Lower lobe of right lung (tissue), 2 donors: ENCODE measurements at places on chromosomes 16 and 17. TPM values are rescaled to one million over a fixed set of nuclear protein-coding genes. Genes with fewer than 3 reads are reported as not detected.

DNA sequence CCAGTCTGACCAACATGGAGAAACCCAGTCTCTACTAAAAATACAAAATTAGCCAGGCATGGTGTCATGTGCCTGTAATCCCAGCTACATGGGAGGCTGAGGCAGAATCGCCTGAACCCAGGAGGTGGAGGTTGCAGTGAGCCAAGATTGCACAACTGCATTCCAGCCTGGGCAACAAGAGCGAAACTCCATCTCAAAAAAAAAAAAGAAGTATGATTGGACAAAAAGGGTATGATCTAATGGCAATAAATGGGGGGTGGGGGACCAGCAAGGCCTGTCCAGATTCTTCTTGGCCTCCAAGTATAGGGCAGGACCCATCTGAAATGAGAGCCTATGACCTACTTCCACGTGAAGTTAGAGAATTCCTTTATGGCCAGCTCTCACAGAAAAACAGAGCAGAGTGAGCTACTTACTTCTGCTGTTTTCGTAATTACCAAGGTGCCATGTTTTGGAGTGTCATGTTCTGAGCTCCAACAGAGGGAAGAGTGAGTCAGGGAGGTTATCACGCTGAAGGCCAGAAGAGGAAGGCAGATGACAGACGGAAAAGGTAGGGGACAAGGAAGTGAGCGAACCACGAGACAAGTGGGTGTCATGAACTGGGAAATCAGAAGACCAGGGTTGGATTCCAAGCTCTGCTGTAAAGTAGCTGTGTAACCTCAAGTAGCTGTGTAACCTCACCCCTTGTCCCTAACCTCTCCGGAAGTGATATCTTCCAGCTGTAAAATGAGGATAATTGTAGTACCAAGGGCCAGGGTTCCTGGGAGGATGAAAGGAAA is 3.6 kb upstream of the ZMYND15 start:
- H3K27me3 ChIP-seq: no peaks in the 10 kb centered on the region
- no peak overlapping the region for H3K4me3 ChIP-seq
- peaks cover 46% of the 10 kb centered on the region for H3K4me1 ChIP-seq
- peaks cover 27% of the 10 kb centered on the region for H3K36me3 ChIP-seq
- H3K27ac ChIP-seq: peak overlapping the region; percentile 27

Gene MT1G
- 25.3 TPM for total RNA-seq

DNA sequence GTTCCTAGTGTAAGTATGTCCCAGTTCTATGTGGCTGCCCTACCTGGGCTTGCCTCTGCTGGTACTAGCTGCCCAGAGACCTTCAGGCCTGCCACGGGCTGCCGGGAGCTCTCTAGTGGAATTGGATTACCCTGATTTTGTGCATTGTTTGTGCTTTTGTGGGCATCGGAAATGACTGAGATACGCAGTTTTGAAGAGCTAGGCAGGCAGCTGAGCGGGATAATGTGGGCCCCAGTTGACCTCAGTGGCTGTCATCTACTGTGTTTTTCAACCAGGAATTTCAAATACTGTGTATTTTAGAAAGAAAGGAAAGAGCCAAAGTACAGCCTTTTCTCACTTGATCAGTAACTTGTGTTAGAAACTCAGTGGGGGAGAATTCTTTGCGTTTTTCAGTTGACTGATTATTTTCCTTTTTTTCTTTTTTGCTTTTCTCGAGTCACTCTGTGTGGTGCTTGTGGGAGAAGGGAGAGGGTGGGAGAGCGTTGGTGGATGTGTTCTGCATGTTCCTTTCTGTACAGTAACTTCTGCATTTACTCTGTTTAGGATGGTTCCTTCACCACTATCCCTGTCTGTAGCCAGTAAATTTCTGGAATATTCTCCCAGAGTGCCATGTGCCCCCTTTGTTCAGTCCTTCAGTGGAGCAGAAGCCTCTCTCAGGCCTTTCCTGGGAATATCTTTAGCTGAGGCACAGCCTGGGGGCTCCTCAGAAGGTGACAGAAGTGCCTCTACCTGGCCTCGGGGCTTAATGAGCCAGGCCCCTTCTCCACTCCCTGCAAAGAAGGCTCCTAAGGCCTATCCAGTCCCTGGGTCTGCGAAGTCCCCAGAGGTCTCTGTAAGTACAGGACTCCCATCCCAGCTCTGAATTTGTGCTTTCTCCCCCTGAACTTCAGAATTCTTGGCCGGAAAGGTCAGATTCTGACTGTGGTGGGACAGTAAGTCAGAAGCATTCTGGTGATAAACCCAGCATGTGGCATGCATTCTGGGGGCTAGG is 15.0 kb upstream of the SLC12A3 start:
- H3K36me3 ChIP-seq: peaks cover 7% of the 10 kb centered on the region
- H3K4me1 ChIP-seq: peaks cover 34% of the 10 kb centered on the region
- H3K4me3 ChIP-seq: no peak overlapping the region
- H3K27ac ChIP-seq: peak overlapping the region; percentile 59

Gene RAMP2
- total RNA-seq: 127 TPM

- H3K4me1 ChIP-seq: no peaks in the 10 kb centered on the region
- no peak overlapping the region for H3K27ac ChIP-seq
- DNase-seq: no peak
- H3K36me3 ChIP-seq: no peaks in the 10 kb centered on the region
- no peak overlapping the region for H3K4me3 ChIP-seq
These were observed 28.1 kb downstream of the HASPIN start for GRCh38 chr17:3751836-3752235.

DNA sequence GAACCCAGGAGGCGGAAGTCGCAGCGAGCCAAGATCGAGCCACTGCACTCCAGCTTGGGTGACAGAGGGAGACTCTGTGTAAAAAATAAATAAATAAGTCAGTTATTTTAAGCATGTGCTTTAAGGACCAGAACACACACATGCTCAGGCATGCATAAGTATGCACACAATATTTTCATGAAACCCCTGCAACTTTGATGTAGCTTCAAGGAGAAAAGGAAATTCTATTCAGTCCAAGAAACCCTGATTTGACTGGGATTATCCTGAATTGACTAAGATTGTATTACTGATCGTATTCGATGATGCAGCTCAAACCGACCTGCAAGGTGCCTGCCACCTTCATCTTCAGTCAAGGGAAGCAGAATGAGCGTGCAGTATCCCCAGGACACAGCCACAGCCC is 841 bp downstream of the TEKT5 start:
- H3K4me1 ChIP-seq: peaks cover under 1% of the 10 kb centered on the region
- H3K27ac ChIP-seq: no peak overlapping the region
- no peaks in the 10 kb centered on the region for H3K36me3 ChIP-seq
- no peak for DNase-seq
- no peak overlapping the region for H3K4me3 ChIP-seq

Gene GPR142
- not detected for total RNA-seq

- H3K4me3 ChIP-seq: peak overlapping the region; percentile 10
- H3K36me3 ChIP-seq: peaks cover 87% of the 10 kb centered on the region
- no peaks in the 10 kb centered on the region for H3K27me3 ChIP-seq
- H3K4me1 ChIP-seq: peaks cover 44% of the 10 kb centered on the region
- peak; percentile 93 for DNase-seq
- peak overlapping the region; percentile 71 for H3K27ac ChIP-seq
These were observed 23.1 kb downstream of the STAT5A start for GRCh38 chr17:42311240-42312034.

Gene TEX14
- 6.8 TPM for total RNA-seq

DNA sequence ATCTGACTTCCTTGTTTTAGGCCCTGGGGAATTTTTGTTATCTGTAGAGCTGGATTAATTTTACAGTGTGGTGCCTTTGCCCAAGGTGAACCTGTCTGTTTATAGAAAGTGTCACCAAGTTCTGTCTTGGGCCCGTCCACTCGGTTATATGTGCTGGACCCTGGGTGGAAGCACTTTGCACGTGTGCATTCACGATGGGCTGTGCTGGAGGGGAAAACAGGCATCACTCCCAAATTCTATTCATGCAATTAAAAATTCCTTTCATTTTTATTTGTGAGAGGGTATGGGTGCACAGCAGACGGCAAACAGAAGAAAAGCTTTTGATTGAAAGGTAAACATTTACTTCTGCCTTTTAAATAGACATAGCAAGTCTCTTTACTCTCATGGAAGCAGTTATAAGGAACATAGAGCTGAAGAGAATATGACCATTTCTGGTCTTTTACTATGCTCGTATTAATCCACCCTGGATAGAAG is 101.2 kb downstream of the WWOX start:
- no peak overlapping the region for H3K4me3 ChIP-seq
- no peak for DNase-seq
- H3K27ac ChIP-seq: no peak overlapping the region
- H3K27me3 ChIP-seq: no peaks in the 10 kb centered on the region
- H3K36me3 ChIP-seq: no peaks in the 10 kb centered on the region
- H3K4me1 ChIP-seq: no peaks in the 10 kb centered on the region

Gene CMTM2
- total RNA-seq: 4.0 TPM

DNA sequence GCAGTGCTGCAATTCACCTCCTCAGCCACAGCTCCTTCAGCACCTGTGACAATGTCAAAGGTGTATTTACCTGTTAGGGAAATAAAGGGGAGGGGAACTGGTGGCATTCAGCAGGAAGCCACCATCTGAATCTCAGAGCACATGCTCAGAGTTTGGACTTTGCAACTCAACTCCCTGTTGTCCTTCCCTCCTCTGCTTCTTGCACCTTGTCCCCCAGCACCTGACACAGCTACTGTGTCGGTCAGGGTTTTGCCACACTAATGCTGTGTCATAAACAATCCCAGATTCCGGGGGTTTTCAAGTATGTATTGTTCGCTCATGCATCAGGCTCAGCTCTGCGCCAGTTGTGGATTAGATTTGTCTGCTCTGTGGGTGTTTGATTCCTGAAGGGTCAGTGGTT is 43.7 kb downstream of the HSBP1 start:
- no peaks in the 10 kb centered on the region for H3K36me3 ChIP-seq
- H3K27me3 ChIP-seq: no peaks in the 10 kb centered on the region
- no peak overlapping the region for H3K4me3 ChIP-seq
- DNase-seq: no peak
- H3K4me1 ChIP-seq: peaks cover 10% of the 10 kb centered on the region
- no peak overlapping the region for H3K27ac ChIP-seq
